ENCODE measurements at places on chromosomes 2 and 18. TPM values are rescaled to one million over a fixed set of nuclear protein-coding genes. Genes with fewer than 3 reads are reported as not detected.
A peak's percentile ranks its signal among the peaks of the same experiment; 100 is the strongest.

The UNC80 gene
- not detected for total RNA-seq

DNA sequence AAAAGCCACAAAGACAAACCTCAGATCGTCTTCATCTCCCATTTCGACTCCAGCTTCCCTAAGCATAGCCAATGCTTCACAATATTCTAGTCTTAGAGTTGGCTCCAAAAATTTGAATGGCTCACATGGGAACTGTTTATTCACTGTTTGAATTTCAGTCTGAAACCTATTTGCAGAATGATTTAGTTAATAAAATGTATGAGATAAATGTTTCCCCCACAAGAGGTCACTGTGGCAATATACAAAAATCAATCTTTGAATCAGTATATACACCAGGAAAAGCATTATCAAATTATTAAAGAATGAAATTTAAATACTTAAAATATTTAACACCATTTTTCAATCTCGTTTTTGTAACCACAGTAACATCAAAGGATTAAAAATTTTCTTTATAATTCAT is 40.0 kb upstream of the MCM6 start:
- H3K4me1 ChIP-seq, result no peaks in the 10 kb centered on the region
- no peaks in the 10 kb centered on the region for H3K27me3 ChIP-seq
- DNase-seq, result no peak
- no peak overlapping the region for H3K27ac ChIP-seq
- H3K36me3 ChIP-seq, result peaks cover 5% of the 10 kb centered on the region
- H3K4me3 ChIP-seq, result no peak overlapping the region

The MEIS1 gene
- total RNA-seq, result 0.86 TPM

GRCh38 chr2:38194751-38195150 is 118.8 kb upstream of the CYP1B1 start:
- no peak overlapping the region for H3K27ac ChIP-seq
- H3K36me3 ChIP-seq, result no peaks in the 10 kb centered on the region
- DNase-seq, result no peak
- H3K4me3 ChIP-seq, result no peak overlapping the region

DNA sequence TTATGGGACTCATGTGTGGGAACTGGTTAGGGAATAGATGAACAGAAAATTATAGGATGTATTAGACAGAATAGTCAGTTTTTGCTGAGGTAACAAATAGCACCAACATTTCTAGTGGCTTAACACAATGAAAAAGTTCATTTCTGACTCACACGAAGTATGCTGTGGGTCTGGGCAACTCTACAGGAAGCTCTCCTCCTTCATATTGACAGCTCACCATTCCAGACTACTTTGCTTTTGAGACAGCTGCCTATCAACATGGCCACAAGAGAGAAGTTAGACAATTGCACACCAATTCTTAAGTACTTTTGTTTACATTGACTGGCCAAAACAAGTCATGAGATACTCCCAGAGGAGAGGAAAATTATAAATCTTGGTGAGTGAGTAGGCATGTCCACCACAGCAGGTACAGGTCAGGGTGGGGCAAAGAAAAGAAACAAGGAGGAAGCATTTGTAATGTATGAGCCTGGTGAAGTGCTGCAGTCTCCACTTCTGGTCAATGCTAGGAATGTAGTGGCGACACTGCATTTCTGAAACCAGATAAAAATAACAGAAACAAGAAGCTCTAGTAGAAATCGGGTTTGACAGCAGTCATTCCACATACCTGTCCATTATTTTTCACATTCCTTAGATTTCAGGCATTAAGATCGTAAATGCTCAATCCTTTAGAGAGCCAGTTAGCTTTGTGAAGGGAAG is 141.6 kb downstream of the ICOS start:
- no peaks in the 10 kb centered on the region for H3K4me1 ChIP-seq
- no peak for DNase-seq
- peaks cover 19% of the 10 kb centered on the region for H3K27me3 ChIP-seq
- H3K4me3 ChIP-seq, result no peak overlapping the region
- no peak overlapping the region for H3K27ac ChIP-seq
- H3K36me3 ChIP-seq, result no peaks in the 10 kb centered on the region

GRCh38 chr2:98539056-98539735 is 69.1 kb downstream of the COA5 start:
- H3K4me1 ChIP-seq, result peaks cover 3% of the 10 kb centered on the region
- H3K27ac ChIP-seq, result no peak overlapping the region

The TUBA4B gene
- not detected for total RNA-seq

The NEU2 gene
- not detected for total RNA-seq

DNA sequence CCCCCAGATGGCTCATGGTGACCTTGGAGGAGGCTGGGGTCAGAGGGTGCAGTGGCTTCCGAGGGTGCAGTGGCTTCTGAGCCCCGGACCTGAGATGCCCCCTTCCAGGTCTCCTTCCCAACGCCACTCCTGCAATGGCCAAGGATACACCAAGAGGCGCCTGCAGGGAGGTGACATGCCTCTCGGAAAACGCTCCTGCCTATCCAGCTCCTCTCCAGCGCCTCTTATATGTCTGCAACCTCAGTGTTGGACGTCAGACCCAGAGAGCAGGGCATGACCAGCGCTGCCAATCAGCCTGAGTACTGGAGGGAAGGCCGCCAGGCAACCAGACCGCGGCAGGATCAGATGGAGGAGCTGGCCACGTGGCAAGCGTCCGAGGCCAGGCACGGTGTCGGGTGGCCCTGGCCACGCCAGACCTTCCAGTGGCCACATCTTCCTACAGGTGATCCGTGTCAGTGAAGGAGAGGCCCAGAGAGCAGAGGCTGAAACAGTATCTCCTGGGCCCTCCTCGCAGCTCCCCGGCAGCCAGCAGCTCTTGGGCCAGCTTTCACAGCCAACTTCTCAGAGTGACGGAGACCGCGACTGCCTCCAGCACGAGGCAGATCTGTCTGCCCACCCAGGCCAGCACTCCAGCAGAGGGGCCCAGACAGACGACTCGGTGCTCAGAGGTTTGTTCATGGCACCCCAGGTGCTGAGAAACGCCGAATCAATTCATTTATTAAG is 199.5 kb upstream of the SALL3 start:
- H3K36me3 ChIP-seq, result no peaks in the 10 kb centered on the region
- H3K27me3 ChIP-seq, result no peaks in the 10 kb centered on the region
- no peak overlapping the region for H3K27ac ChIP-seq
- no peak for DNase-seq

The CCDC102B gene
- total RNA-seq, result 18.9 TPM

DNA sequence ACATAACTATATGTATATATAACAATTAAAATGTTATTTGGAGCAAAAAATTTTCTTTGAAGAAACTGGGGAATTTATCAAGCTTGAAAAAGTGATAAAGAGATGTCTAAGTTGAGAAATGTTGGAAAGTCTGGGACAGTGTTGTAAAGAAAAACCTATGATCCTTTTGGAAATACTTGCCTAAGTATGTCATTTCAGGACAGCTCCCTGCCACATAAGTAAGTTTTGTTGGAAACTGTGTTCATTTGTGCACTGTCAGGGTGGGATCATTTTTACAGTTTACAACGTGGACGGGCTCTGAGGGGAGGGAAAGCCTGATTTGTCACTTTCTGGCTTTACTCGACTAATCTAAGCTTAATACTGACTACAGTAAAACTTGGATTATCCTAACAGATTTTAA is 10.4 kb upstream of the COL3A1 start:
- H3K27ac ChIP-seq, result no peak overlapping the region
- no peaks in the 10 kb centered on the region for H3K27me3 ChIP-seq
- peaks cover 18% of the 10 kb centered on the region for H3K4me1 ChIP-seq
- no peak overlapping the region for H3K4me3 ChIP-seq
- H3K36me3 ChIP-seq, result no peaks in the 10 kb centered on the region

GRCh38 chr18:51077217-51077616 is 47.2 kb downstream of the SMAD4 start:
- H3K36me3 ChIP-seq, result peaks cover 49% of the 10 kb centered on the region
- H3K4me1 ChIP-seq, result peaks cover 4% of the 10 kb centered on the region
- no peaks in the 10 kb centered on the region for H3K27me3 ChIP-seq

DNA sequence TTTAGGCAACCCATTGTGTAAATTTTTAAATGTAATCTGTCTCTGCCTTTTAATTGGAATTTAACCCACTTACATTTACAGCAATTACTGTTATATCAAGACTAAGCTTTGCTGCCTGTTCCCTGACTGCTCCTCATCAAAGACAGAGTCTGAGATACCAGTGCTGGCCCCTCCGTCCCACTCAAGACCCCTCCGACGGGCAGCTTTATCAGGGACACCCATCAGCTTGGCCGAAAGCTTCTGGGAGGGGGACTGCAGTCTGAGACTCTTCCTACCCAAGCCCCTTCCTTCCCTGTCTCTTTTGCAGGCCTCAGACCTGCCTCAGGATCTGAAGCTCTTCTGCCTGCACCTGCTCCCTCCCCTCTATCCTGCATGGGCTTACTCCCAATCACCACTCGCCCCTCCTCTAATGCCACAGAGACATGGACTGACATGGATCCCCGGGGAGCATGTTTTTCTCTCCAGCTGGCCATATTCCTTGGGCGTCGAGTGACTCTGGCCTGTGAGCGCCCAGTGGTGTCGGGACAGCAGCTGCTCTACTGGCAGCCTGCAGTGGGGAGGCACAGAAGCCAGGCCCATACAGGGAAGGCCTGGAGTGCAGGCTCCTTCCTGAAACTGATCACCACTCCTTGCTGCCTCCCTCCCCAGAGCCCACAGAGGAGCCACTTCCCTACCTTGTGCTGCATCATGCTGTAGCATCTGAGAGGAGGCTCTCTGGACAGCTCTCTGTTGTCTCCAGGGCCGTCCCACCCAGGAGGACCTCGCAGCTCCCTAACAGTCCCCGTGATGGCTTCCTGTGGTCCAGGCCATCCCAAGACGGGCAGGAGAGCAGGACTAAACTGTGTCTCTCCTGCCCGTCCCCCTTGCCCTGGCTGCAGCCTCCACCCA is 3.7 kb upstream of the KIF1A start:
- H3K27ac ChIP-seq, result no peak overlapping the region
- peaks cover 4% of the 10 kb centered on the region for H3K36me3 ChIP-seq
- H3K4me1 ChIP-seq, result peaks cover 6% of the 10 kb centered on the region

The SP140 gene
- 1.0 TPM for total RNA-seq

- DNase-seq, result no peak
- peaks cover 70% of the 10 kb centered on the region for H3K27me3 ChIP-seq
- no peaks in the 10 kb centered on the region for H3K36me3 ChIP-seq
- peaks cover 26% of the 10 kb centered on the region for H3K4me1 ChIP-seq
- H3K27ac ChIP-seq, result peak overlapping the region; percentile 23
These were observed 502 bp downstream of the EPAS1 start for GRCh38 chr2:46297546-46298271.

DNA sequence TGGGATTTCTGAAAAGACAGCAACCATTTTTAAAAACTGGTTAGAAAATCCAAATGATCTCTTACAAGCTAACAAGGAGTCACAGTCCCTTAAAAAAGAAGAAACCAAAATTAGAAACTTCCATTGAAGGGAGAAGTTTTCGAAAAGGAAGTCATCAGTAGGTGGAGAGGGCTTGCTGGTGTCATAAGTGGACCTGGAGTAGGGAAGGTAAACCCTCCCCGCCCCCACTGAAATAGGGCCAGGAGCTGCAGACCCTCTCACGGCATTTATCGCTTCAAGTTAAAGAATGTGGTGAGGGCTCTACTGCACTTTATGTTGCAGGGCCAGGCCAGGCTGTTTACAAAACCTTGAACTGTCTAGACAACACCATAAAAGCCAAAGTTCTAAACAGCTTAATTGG is 2.9 kb downstream of the HOXD11 start:
- peaks cover 21% of the 10 kb centered on the region for H3K4me1 ChIP-seq
- no peak for DNase-seq
- H3K27me3 ChIP-seq, result peaks cover 83% of the 10 kb centered on the region

The TUBA3D gene
- total RNA-seq, result not detected

DNA sequence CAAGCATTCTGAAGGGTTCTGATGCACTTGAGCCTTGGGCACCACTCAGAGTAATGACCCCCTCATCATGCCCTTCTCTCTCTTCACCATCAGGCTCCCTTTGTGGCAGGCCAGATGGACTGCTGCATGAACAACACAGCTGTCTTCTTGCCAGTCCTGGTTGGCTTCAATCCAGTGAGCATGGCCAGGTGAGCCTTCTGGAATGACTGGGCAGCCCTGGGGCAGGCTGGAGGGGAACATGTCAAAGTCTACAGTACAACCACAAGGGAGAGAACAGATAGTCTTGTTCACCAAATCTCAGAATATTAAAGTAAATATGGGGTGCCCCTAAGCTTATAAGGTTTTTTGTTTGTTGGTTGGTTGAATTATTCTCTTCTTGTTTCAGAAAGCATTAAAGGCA is 4.4 kb downstream of the GCKR start:
- H3K4me1 ChIP-seq, result no peaks in the 10 kb centered on the region
- H3K27me3 ChIP-seq, result peaks cover 48% of the 10 kb centered on the region
- no peak for DNase-seq
- H3K36me3 ChIP-seq, result no peaks in the 10 kb centered on the region

Data from osteocyte (in vitro differentiated cells).